ENCODE measurements at places on chromosomes 12 and 14.

GRCh38 chr14:97224016-97224415 is 426.8 kb downstream of the VRK1 start:
- no peak for DNase-seq

DNA sequence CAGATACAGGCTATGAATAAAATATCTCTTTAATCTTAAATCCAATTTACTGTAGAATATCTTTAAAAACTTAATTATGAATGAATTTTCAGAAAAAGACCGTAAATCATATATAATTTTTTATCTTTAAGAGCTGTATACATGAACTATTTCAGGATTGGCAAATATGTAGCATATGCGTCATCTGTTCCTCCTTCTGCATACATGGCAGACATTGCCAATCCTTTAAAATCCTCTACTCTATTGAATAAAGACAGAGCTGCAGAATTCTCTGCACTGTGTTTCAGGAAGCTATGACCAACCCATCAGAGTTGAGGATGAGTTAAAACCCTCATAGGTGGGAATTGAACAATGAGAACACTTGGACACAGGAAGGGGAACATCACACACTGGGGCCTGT is 279.0 kb downstream of the TMEM117 start:
- no peak for DNase-seq

DNA sequence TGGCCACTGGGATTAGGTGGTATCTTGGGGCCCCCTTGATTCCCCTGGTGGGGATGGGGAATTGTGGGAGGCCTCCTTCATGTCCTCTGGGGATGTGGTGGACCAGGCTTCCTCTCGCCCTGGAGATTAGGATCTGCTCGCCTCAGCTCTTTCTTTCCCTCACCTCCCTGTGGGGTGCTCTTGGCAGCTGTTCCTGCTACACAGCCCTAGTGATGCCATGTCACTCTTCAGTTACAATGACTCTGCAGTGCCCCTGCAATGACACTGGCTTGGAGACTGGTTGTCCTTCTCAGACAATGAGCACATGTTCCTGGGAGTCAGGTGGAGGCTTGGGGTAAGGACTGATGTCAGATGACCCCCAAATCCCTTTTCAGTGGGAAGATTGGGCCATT is 83.9 kb downstream of the ADCK1 start:
- DNase-seq = no peak

DNA sequence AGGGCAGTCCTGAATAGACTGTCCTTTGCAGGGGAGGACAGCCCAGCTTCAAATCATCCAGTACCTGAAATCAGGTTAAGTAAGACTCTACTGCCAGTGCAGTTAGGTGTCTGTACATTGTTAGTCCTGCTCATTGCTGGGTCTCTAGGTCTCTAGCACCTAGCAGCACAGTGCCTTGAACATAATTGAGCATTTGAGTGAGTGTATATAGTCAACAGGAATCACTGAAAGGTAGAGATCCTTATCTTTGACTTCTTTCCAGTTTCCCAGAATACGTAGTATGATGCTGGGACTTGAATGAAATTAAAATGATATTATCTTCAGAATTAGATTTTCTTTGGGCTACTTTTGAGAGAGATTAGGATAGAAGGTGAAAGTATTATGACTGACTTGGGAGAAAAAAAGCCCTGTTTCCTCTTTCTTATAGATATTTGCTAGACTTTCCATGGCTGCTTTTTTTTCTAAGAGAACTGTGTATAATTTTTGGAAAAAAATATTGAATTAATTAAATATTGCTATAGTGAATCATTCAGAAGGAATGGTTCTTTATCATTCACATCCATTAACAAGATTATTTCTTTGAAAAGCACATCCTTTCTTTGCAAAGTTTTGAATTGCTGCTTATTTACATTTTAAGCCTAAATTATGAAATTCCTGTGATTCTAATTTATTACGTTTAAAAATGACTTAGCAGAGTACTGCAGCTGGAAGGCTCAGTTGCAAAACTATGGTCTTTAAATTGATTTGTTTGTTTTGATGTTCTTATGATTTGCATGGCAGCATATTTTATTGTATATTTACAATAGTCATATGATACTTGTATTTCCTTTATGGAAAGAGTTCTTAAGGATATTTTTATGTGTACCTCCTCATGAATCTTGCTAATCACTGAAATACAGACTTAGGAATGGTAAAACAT is 51.6 kb downstream of the PPP4R4 start:
- DNase-seq = no peak

DNA sequence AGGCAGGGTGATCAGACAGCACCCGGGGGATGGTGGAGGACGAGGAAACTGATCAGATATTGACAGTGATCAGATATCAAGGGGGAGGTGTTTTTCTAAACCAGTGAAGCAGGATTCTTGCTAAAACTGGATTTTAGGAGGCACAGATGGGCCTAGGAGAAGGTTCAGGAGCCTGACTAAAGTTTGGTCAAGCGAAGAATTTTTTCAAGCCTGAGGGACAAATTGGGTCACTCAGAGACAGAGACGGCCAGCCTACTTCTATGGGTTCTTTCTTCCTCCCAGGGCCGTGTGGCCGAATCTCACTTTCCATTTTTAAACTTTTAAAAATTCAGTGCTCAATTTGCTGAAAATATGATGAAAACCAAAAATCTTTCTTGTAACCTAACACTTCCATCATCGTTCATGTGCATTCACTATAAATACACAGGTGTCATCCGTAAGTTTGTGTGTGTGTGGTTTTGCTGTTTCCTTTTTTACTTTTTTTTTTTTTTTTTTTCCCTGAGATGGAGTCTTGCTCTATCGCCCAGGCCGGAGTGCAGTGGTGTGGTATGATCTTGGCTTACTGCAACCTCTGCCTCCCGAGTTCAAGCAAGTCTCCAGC is 68.5 kb downstream of the RIN3 start:
- no peak for DNase-seq

DNA sequence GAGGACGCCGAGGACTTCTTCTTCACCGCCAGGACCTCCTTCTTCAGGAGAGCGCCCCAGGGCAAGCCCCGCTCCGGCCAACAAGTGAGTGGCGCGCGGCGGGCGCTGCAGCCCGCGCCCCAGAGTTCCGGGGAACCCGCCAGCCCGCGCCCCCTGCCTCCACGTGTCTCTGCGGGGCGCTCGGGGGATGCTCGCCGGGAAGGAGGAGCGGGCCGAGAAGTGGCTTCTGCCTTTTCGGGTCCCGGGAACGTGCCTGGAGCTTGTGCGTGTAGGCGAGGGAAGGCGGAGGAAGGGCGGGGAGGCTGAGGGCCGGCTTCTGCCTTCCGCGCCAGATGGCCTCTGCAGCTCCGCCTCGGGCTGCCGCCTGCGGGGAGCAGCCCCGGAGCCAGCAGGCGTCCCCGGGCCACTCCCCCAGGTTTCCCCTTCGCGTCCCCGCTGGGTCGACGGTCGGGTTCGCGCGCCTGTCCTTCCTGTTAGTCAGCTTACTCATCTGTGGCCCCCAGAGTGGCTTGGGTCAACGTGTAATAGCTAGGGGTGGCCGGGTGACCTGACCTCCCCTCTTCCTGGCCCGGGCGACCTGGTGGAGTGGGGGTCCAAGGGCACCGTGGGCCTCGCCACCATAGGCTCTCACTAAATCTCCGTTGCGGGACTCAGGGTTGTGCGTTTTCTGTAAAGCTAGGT is 505 bp downstream of the RASSF3 start:
- DNase-seq = peak; percentile 57

- no peak for DNase-seq
These were observed 10.9 kb upstream of the MYH7 start for GRCh38 chr14:23446291-23446851.

DNA sequence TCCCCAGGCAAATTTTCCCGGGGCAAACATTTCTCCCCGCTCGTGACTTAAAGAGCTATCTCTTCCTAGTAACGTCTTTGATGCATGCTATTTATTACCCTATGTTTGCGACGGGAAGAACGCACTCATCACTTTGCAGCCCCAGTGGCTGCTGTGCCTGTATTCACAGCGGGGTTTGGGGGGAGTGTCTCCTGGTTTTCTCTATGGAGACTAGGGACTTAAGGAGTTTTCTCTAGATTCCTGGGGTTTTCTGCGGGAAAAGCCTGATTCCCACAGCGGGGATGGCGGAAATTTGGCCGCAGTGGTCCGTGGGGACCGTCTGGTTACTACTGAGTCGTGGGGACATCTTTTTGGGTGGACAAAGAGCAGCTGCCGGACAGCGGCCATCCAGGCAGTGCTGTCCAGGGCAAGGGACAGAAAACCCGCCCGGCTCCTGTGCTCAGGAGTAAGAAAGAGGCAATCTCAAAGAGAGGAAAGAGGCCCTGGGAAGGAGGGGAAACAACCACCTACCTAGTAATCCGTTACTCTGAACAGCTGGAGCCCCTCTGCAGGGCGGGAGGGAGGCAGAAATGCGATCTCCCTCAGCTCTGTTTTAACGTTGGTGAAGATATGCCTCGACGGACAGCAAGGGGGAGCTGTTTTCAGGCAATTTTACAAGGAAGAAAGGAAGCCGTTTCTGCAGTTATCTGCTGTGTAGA is 771 bp upstream of the AVPR1A start:
- no peak for DNase-seq

GRCh38 chr14:99586054-99586760 is 17.8 kb downstream of the CCDC85C start:
- DNase-seq = no peak

GRCh38 chr12:8553088-8553627 is 12.5 kb upstream of the CLEC4E start:
- DNase-seq = no peak

GRCh38 chr12:109872-110271 is 43.3 kb downstream of the IQSEC3 start:
- DNase-seq = no peak

DNA sequence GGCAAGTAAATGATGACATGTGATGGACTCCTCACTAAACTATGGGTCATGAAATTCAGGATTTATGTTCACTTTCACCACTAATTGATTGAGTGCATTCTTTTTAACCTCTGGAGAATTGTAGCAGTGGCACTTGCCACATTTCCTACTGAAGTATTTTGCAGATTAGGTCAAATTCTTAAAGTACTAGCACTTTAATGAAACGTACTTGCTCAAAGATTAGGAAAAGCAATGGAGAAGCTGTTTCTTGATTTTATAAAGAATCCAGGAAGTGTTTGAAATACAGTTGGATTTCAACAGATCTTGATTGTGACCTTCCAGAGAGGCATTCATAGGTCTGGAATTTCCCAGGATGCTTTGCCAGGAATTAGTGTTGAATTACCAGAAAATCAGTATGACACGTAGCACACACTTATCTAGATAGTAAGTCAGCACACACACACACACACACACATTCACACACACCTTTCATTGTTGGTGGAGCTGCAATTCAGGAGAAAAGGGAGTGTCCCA is 162.6 kb downstream of the MYRFL start:
- DNase-seq = no peak

DNA sequence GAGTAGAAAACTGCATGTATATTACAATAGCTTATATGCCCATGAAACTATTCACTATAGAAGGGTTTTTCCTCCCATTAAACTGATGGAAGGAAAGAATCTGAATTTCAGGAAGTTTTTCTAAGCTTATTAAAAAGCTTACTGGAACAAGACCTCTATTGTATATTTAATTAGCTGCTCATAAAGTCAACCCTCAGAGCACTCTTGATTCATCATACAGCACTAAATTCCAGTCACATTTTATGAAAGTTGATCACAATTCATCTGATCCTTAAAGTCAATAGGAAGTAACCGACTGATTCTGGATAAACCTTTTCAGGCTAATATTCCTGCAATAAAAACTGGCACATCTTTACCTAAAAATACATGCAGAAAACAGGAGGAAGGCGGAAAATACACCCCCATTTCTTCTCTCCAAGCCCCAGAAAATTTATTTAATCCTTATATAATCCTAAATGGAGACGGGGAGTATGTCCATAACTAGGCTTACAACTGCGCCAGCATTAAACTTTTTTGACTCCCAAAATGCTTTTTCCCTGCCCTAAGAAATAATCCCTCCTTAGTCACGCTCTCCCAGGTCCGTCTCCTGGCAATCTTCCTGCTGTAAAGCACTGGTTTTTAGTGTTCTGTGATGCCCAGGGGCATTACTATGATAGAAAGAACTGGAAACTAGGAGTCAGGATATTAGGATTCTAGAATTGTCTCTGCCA is 35.3 kb downstream of the DICER1 start:
- no peak for DNase-seq

- DNase-seq = no peak
These were observed 50.5 kb downstream of the ATL1 start for GRCh38 chr14:50610465-50610864.

DNA sequence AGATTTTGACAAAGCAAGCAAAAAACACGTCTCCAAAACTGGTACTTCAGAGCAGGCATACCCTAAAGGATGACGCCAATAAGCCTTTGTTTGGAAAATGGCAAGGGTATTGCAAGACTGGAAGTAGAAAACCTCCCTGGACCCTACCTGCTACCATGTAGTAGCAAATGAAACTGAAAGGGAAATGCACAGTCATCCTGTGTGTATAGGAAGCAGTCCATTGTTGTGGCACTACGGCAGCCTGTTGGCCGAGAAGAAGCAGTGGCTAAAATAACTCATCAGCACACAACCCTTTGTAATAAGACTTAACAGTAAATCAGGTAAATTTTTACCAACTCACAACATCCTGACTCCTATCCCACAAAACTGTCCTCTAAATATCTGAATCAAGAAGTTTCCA is 386.4 kb downstream of the RGS6 start:
- DNase-seq = no peak

- DNase-seq = no peak
These were observed 61.1 kb downstream of the RAB35 start for GRCh38 chr12:120055231-120056000.
